ENCODE measurements at places on chromosomes 12 and 14.

DNA sequence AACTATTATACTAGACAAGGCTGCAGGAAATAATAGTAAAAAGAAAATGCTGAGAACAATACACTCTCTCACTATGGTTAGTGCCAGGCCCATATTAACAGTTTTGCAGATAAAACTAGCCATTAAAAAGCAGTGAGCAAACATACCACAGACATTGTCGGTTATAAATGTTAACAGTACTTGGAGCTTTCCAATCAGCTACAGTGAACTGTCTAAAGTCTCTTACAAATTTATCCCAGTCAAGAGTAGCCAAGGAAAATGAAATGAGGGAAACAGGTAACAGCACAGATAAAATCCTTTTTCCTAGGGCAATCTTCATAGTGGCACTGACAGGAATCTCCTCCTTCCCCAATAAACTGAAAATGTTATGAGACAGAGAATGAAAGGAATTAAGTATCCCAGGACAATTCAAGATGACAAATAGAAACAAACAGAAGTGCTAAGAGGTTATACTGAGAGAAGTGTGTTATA lies 30.8 kb downstream of the PAWR start:
- DNase-seq: no peak

GRCh38 chr12:123150275-123150743 lies 581 bp downstream of the PITPNM2 start:
- DNase-seq: peak; percentile 43

DNA sequence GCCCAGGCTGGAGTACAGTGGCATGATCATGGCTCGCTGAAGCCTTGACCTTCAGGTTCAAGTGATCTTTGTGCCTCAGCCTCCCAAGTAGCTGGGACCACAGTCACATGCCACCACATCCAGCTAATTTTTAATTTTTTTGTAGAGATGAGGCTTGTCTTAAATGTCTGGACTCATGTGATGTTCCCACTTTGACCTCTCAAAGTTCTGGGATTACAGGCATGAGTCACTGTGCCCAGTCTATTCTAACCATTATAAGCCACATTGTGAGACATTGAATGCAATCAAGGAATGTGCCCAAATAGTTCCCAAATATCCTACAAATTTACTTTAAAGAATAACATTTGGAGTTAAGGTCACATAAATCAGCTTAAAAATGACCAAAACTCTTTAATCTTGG lies 130.7 kb upstream of the ARID2 start:
- no peak for DNase-seq

- no peak for DNase-seq
Measured at GRCh38 chr12:894226-894625, 55.3 kb downstream of the RAD52 start.

- no peak for DNase-seq
Measured at GRCh38 chr12:13169272-13169671, 27.3 kb upstream of the EMP1 start.

- DNase-seq: no peak
Measured at GRCh38 chr14:53526200-53526599, 373.1 kb upstream of the DDHD1 start.

DNA sequence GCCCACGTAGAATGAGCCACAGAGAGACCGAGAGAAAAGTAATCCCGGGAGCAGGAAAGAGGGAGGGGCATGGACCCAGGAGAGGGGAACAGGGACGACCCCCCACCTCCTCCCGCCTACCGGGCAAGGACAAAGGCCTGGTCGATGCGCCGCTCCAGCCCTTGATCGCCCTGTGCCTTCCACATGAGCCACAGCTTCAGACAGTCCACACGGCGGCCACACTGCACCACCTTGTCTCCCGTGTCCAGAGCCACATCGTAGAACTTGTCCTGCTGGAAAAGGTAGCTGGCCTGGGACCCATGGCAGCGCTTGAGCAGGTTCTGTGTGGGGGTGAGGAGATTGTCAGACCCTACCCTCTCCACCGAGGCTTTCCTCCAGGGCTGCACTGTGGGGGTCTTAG lies 20.5 kb upstream of the ZNF740 start:
- no peak for DNase-seq

GRCh38 chr12:98698603-98699463 lies 53.7 kb downstream of the APAF1 start:
- no peak for DNase-seq

DNA sequence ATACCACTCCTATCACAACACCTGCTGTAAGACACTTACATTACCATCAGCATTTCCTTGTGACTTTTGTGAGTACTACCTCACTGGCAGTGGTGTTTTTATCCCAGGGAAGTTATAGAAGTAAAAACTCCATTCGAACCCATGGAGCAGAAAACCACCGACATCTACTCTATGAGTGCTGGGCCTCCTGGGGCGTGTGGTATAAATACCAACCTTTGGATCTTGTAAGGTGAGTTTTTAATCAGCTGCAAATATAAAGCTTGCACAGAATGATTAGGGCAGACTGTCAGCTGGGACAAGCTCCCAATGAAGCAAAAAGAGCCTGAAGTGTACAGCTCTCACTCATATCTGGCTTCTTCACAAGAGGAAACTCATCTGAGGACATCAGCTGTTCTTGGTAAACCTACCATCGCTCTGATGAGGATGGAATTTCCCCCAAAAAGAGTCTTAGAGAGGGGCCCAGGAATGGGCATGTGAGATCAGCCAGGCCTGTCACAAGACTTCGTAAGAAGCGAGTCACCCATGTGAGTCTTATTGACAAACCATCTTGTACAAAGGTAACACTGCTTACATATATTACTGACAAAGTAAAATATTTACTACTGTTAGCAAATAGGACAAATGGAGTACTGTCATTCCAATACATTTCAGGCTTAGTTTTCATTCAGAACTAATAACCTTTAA lies 170.0 kb downstream of the SLC5A8 start:
- DNase-seq: no peak

DNA sequence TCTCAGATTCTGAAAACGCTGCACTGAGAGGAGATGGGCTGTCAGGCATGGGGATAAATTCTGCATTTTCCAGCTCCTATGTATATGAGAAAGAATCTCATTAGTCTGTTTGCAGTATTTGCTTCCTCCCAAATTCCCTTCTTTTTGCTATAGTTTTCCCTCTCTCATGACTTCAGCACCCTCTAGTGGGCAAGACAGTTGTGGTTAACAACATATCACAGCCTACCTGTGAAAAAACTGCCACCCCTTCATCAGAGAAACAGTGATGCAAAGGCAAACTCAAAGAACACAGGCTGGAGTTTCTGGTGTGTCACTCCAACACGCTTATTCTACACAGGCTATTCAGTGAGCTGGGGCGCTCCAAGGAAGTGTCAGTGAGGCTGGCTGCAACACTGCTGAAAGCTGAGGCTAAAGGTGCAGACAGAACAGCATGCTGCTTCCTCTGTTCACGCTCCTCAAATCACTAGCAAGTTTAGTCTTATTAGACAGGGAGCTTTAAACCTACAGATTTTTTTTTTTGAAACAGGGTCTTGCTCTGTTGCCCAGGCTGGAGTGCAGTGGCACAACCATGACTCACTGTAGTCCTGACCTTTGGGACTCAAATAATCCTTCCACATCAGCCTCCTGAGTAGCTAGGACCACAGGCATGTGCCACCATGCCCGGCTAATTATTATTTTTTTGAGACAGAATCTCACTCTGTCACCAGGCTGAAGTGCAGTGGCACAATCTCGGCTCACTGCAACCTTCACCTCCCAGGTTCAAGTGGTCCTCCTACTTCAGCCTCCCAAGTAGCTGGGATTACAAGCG lies 19.3 kb downstream of the ZC2HC1C start:
- DNase-seq: no peak

GRCh38 chr12:67025543-67026114 lies 243.5 kb upstream of the CAND1 start:
- DNase-seq: no peak
